ENCODE measurements at places on chromosomes 3 and 15.

- no peak for DNase-seq
Observed at GRCh38 chr3:19891740-19892139, 42.3 kb downstream of the EFHB start.

GRCh38 chr15:38029736-38030135 is 95.3 kb downstream of the TMCO5A start:
- no peak for DNase-seq

DNA sequence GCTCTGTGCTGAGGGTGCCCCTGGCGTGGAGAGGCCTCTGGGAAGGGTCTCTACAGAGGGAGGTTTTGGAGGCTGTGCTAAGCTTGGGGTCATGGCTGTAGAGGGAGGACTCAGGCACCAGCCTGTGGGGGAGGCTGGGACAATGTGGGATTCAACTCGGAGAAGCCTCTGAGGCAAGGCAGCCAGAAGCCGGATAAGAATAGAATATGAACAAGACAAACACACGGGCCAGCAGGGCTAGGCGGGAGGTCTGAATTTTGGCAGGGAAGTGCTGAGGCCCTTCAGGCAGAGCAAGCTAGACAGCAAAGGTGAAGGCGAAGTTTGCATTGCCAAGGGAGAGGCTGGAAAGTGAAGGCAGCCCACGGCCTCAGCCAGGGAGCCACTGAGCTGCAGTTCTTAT is 612.1 kb upstream of the NR2F2 start:
- no peak for DNase-seq

DNA sequence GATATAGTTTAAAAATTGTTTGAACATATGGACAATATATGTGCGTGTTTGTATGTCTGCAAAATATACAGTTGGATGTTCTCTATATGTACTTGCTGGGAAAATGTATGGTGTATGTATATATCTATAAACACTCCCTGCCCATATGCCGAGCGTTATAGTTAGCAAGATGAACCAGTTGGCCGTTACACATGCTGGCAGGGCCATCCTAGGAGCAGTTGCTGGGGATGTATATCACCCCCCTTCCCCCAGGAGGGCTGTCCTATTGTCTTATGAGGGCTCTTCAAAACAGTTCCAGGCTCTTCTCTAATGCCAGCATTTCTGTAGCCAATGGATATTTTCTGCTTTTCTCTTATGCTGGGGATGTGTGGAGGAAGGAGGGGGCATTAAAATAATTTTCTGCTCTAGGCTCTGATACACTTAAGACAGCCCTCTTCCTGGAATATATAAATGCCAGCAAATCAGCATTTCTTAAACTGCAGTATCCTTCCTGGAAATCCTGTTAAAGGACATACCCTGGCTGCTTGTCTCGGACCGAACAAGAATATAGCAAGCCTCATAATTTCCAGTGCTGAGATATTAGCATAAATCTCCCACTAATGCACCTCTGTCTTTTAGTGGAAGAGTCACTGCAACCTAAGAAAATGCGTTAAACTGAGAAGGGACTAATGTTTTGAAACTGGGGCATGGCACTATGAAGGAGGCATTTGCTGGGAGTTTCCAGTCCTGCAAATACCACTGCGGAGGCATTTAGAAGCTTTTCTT is 134.4 kb downstream of the MDFIC2 start:
- no peak for DNase-seq

DNA sequence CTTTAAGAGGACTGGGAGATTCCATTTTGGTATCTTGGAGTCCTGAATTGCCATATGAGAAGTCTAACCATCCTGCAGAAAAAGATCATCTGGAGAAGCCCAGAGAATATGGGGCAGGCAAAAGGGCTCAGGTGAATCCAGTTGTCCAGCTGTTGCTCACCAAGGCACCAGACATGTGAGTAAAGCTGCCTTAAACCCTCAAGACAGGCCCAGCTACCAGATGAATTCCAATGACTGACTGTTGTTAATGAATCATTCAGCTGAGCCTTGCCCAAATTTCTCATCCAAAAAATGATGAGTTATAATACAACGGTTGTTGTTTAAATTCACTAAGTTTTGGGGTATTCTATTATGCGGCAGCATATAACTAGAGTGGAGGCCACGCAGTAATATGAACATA is 22.0 kb upstream of the NANOGP8 start:
- no peak for DNase-seq

DNA sequence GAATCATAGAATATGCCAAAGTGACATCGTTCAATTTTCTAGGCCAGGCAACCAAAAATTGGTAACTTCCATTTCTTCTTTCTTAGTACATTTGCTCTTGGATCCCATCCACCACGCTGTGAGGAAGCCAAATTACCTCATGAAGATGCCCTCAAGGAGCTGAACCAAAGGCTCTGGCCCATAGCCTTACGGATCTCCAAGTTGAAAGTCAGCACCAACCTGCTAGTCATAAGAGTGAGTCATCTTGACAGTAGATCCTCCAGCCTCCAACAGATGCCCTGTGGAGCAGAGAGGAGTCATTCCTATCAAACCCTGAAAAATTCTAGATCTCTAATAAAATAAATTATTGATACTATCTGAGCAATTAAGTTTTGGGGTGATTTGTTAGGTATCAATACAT is 322.5 kb upstream of the COL8A1 start:
- DNase-seq, result no peak

- DNase-seq, result no peak
Observed at GRCh38 chr3:176514297-176514696, 683.0 kb downstream of the TBL1XR1 start.

- no peak for DNase-seq
Observed at GRCh38 chr3:142568393-142569017, 10.0 kb downstream of the ATR start.

DNA sequence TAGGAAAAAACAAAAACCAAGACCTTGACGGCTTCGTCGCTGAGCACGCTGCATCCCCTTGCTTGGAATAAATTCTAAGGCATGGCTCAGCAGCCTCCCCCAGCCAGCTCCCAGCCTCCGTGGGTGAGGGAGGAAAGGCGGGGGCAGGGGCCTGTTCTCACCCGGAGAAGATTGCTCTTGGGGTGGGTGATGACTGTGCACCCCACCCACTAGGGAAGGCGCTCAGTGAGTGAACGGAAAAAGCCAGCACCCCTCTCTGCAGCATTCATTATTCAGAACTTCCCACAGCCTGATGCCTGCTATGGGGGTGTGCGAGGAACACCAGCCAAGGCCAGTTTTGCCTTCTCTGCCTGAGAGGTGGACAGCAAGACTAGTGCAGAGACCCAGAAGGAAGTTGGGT is 19.3 kb upstream of the NTRK3 start:
- no peak for DNase-seq

GRCh38 chr3:11186771-11187191 is 32.5 kb downstream of the HRH1 start:
- DNase-seq, result no peak

GRCh38 chr3:50430191-50430590 is 70.9 kb upstream of the TMEM115 start:
- DNase-seq, result no peak

- no peak for DNase-seq
Observed at GRCh38 chr3:133933097-133934024, 37.7 kb upstream of the RAB6B start.

GRCh38 chr15:70767667-70768066 is 4.3 kb upstream of the UACA start:
- no peak for DNase-seq

DNA sequence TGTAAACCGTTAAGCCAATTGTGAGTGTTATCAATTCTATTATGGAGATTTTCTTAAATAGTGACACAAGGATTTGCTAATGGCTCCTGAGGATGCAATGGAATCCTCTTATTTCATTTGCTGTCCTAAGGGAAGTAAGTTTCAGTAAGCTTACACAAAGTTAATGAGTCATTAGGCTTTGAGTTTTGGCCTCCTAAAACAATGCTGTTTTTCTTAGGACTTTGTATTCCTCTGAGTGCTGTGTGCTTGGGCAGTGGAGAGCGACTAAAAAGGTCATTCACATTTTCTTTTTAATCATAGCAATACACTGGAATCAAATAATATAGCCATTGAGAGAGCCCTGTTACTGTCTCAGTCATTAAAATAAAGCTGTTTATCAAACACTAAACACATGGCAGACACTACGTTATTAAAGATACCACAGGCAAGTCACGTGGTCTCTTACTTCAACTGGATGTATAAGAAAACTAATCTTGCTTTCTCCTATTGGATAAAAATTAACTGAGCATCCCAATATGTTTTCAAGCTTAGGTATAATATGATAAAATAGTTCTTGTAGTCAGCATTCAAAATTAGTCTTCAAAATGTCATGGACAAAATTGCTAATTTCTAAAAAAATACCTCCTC is 290.8 kb downstream of the NLGN1 start:
- DNase-seq, result no peak

GRCh38 chr15:83747050-83747717 is 93.3 kb downstream of the ADAMTSL3 start:
- no peak for DNase-seq

GRCh38 chr15:68997050-68997449 is 17.4 kb upstream of the NOX5 start:
- DNase-seq, result no peak

DNA sequence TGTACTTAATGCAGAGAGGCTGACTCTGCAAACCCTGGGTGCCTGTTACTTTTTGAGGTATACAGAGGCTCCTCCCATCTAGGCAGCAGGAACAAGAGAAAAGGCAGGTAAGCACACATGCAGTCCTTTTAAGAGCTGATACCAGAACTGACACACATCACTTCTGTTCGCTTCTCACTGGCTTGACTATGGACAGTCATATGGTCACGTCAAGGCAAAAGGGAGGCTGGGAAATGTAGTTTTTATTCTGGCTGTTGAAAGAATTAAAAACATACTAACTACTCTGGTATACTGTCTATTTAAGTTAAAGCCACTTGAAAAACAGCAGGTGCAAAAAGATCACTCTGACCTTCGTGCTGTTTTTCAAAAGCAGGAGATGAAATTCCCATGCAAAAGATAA is 218.3 kb downstream of the CTNNB1 start:
- no peak for DNase-seq

DNA sequence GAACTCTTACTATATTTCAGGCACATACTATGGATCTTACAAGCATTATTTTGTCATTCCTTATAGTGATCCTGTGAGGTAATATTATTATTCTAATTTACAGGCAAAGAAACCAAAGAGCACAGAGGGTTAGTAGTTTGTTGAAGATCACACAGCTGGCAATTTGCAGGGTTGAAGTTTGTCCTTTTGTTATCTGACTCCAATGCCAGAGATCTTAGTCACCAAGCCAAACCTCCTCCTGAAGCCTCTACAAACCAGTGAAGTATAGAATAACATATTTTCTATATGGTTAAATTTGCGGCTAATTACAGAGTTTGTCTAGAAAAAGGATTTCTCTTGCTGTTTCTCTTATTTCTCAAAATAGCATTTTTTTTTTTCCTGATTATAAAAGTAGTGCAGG is 11.2 kb downstream of the ISLR2 start:
- no peak for DNase-seq

DNA sequence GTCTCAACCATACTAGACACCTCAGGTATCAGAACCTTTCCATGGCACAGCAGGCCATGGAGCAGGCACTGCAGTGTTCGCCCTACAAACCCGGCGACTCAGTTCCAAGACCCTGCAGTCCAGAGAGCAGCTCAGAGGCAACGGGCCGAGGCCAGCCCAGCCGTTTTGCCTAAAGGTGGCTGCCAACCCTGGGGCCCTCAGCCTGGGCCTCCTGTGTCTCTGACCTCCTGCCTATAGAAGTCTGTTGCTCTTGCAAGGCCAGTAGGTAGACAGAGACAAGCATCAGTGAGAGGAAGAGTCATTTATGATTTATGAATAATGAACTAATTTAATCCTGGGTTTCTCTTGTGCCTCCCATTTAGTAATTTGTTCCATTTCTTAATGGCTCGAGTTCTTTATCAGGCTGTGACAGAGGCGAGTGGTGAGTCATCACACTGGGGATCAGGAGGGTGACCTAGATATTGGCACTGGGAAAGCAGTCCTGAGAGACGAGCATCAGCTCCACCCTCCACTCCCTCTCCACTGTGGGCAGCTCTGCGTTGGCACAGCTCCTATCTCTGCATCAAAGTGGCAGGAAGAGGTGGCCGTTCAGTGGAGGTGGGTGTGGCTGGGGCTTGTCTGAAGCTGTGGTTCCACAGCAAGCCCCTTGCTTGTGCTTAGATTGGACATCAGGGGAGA is 79.8 kb downstream of the ABHD5 start:
- DNase-seq, result no peak

- DNase-seq, result no peak
Observed at GRCh38 chr3:31530960-31531335, 1.8 kb upstream of the STT3B start.

GRCh38 chr3:113275929-113276750 is 64.8 kb downstream of the BOC start:
- DNase-seq, result no peak

GRCh38 chr15:51924156-51925068 is 47.2 kb downstream of the LEO1 start:
- no peak for DNase-seq

All from cerebellar nuclear complex (tissue), 1 donor.